ENCODE measurements at places on chromosomes 11 and 22.

- no peak for DNase-seq
These were observed 642 bp upstream of the C11orf58 start for GRCh38 chr11:16737818-16738192.

DNA sequence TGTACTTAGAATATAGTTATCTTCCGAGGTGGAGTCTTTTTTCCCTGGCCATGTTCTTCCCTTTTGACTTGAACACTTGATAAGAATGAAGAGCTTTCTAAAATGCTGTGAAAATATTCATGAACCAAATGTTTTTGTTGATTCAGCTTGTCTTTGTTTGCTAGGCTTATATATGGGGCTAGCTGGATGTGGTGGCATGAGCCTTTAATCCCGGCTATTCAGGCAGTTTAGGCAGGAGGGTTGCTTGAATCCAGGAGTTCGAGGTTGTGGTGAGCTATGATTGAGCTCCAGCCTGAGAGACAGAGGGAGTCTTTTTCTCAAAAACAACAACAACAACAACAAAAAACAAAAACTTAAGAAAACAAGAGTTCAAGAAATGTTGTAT is 23.1 kb downstream of the CBL start:
- DNase-seq: no peak

GRCh38 chr22:28051787-28052356 is 132.8 kb upstream of the PITPNB start:
- no peak for DNase-seq

DNA sequence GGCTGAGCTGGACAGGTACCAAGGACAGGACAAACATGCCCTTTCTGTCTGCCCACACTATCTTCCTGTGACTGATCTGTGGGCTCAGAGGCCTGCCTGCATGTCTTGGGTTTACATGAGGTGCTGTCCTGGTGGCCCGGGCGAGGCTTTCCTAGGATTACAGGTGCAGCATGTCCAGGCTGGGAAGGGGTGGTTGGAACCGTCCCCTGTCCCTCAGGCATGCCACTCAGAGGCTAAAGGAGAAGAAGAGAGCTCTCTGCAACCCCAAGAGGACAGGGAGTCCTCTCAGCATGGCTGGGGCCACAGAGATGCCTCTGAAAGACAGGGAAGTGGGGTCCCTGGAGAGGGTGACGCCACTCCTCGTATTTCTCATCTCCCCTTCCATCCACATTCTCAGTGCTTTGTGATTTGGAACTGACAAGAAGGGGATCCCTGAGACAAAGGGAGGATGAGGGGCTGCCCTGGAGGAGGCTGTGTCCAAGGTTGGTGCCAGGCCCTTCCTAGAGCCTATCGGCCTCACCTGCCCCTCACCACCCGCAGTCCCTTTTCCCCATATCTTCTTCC is 64.6 kb upstream of the LMO1 start:
- no peak for DNase-seq

DNA sequence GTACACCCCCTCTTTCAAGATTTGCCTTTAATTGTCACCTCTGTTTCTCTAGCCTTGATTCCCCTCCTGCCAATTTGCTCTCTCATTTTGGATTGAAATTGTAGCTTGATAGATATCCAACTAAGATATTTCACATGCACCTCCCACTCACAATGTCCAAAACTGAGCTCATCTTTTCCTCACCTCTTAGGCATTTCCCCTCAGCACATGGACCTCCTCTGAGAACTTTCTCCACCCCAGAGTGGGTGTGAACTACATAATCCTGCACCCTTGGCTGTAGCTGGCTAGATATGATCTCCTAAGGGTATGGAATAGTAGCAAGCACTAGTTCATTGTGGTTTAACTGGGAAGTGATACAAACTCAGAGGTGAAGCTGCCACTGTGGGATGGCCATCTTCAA is 91.5 kb upstream of the SESN3 start:
- DNase-seq: no peak

- DNase-seq: peak; percentile 67
These were observed 28.8 kb downstream of the TBC1D22A start for GRCh38 chr22:46791201-46791731.

GRCh38 chr11:121067962-121068647 is 32.9 kb upstream of the TECTA start:
- no peak for DNase-seq

All from T-helper 2 cell (primary cell).